CD4-positive, alpha-beta T cell treated with Interleukin-21 for 1 hour (primary cell): ENCODE measurements at places on chromosomes 2 and 18.

DNA sequence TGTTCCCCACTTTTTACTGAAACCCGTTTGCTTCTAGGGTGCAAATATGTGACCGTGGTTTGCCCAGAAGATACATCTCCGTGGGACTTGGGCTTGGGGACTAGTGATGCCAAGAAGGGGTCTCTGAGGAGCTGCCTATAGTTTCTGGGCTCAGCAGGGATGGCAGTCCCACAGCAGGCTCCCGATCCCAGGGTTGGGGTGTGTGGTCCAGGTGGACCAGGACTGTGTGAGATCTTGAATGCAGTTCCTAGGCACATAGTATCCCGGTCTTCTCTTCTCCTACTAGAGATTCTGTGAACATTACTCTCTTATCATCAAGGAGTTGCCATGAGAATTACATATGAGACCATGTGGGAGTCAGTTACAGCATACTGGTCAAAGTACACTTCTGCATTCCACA, 435.8 kb upstream of the SPRED2 start:
- no peak for DNase-seq

GRCh38 chr18:74249181-74249968, 42.4 kb downstream of the CYB5A start:
- no peak for DNase-seq

DNA sequence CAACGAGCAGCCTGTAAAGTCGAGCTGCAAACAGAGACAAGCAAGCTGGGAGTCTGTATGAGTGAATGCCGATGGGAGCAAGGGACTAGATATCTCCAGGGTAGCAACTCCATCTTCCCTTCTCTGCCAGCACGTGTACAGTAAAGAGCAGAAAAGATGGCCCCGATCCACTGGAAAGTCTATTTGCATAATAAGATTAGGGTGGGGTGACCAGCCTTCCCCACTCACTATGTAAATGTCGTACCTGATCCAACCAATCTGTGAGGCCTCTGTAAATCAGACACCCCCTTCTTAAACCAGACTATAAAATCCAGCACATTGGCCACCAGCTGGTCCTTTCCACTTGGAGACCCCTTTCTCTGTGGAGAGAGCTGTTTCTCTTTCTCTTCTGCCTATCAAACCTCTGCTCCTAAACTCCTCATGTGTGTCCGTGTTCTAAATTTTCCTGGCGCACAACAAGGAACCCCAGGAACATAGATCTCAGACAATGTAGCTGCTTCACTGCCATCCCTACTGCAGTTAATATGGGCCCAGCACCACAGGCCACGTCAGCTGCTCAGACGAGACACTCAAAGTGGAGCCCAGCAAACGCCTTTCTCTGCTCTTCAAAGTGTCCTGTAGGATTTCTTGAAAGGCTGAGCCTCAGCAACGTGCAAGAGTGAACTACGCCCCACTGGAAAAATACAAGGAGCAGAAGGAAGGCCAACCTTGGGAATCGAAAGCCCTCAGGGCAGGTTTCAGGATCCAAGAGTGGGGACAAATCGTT, 26.1 kb downstream of the DIPK1C start:
- DNase-seq, result no peak

DNA sequence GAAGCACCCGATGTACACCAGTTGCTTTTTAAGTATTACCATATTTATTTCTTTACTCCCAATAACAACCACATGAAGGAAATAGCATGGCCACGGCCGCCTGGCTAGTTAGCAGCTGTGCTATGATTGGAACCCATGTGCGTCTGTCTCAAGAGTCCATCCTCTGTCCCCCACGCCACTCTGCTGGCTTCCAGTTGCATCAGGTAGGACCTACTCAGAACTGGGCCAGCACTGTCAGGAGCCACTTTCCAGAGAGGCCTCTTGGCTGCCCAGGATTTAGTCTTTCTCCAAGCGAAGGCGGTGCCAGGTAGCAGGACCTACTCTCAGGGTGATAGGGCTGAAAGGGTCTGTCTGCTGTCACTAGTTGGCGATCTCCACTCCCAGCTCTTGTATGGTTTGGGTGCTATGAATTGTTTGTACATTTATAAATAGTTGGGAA, 22.1 kb downstream of the ASB18 start:
- no peak for DNase-seq

GRCh38 chr18:71797554-71797953, 746.6 kb downstream of the CBLN2 start:
- DNase-seq, result no peak

DNA sequence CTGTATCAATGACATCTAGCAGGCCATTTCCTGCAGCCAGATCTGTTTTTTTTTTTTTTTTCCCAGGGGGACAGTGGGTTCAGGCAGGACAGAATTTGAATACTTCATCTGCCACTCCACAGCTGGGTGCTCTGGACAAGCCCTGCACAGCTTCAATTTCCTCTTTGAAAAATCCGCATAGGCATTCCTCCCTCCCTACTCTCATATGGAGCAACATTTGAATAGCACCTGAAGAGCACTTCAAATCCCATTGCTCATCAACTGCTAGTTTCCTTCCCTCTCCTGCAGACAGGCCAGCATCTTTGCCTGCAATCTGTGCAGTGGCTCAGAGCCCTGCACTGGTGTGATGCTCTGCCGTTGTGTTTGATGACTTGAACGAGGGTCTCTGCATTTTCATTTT, 326.3 kb downstream of the TSN start:
- no peak for DNase-seq

DNA sequence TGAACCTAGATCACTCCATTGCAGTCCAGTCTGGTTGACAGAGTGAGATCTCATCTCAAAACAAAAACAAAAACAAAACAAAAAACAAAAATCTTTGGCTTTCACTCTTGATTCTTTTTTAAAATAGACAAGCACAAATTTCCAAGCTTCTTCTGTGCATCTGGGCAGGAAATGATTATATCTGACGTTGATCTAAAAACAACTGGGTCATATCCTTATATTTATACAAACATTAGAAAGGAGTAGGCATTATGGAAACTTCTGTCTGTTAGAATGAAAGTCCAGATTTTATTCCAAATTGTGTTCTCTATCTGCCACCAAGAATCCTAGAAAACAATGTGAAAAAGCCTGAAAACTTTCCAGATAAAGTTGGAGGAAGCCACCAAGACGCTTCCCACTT, 26.2 kb upstream of the PMAIP1 start:
- DNase-seq, result no peak

DNA sequence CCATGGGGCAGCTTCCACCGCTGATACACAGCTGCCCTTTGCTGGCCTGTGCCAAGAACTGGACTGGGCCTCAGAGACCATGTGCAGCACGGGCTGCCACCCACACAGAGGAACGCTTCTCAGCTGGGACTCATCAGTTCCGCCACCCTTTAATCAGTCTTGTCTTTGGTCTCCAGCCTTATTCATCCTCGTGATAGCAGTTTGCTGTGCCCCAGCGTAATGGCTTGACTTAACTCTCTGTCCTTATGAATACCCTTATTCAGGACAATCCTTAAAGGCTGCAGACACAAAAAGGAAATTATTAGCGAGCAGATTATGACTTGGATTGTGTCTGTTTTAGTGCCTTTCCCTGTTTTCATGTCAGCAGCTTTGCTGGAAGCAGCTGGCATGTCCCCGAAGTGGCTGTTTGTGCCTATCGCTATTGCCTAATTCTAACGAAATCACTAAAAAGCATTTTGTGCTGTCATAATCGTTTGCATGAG, 108.9 kb upstream of the DAPL1 start:
- DNase-seq, result no peak

GRCh38 chr2:47654790-47655562, 128.0 kb upstream of the MSH6 start:
- no peak for DNase-seq

DNA sequence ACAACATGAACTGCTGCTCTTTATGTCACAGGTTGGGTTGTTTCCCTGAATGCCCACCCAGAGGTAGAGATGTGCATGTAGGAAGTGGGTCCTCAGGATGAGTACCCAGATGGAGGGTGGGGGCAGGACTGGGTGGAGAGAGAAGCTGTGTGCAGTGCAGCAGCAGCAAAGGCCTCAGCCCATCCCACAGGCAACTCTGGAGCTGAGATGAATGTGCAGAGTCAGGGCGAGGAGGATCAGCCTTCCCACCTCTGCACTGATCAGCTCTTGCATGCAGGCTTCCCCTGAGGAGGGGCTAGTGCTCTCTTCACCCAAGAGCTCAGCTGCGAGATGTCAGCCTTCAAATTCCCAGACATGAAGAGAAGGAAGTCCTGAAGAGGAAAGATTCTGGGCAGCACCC, 326.2 kb upstream of the RAB6C start:
- no peak for DNase-seq

DNA sequence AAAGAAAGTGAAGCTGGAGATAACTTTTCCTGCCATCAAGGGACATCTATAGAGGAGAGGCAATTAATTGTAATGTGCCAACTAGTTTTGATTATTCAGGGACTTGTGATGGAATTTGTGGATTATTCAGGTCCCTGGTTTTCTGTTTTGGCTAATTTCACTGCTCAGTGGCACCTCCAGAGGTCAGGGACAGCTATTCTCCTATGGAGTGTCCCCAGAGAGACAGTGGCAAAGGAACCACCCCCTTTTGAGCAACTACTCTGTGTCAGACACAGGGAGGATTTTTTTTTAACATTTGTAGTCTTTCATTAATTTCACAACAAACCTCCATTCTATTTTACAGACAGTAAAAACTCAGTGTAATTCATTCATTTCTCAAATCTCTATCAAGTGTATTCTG, 206.0 kb upstream of the SPRED2 start:
- DNase-seq, result no peak
